Daoy (cell line): ENCODE measurements at places on chromosomes 4 and X. TPM values are rescaled to one million over a fixed set of nuclear protein-coding genes. Genes with fewer than 3 reads are reported as not detected.
A peak's percentile ranks its signal among the peaks of the same experiment; 100 is the strongest.

DNA sequence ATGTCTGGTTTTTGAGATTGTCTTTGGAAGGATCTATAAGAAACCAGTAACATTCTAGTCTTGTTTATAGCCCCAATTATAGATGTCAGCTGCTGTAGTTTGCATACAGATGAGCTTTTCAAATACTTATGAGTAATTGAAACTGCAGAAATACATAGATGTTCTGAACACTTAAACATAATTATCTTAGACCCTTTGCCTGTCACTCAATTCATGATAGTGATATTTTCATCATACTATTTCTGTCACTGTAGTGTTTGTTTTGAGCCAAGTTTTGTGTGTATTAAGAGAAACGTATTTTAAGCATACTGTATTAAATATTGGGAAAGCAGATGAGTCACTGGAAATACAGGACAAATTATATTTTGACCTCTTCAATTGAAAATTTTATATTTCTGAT is 69.8 kb upstream of the SMARCA5 start:
- DNase-seq, result no peak

DNA sequence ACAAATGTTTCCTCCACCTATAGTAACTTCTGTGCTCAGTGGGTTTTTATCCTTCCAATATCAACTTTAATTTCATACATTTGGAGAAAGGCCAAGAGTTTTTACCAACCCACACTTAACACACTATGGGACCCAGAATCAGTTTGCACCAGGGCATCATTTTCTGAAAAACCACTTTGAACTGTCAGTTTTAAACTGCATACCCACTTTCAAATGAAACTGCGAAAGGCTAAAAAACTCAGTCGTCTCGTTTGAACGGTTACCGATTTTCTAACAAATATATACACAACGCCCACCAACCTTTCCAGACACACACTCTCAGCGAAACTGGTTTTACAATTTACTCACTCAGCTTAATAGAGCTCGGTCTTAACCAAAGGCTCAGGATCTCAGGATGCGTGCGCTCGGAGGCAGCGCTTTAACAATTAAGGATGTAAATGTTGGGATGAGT is 376 bp downstream of the ABCG2 start:
- DNase-seq, result peak; percentile 54

DNA sequence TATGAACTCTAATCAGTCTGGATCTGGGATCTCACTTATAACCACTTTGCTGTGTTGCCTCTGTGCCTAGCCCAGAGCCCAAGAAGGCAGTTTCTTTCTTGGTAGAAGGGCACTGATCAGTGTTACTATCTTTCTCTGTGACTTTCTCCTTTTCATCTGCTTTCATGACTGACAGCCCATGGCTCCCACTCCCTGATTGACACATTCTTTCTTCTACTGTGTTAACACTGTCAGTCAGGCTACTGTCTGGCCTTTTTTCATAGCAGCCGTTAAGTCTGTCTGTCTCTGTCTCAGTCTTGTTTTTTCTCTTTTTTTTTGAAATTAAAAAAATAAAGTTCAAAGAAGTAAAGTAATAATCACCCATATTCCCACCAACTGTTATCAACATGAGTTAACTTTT is 210.6 kb downstream of the GPC3 start:
- no peak for DNase-seq

- DNase-seq, result no peak
Measured at GRCh38 chr4:122503214-122503613, 46.7 kb upstream of the IL2 start.

- no peak for DNase-seq
Measured at GRCh38 chrX:24870143-24870542, 145.6 kb downstream of the ARX start.

GRCh38 chrX:103461156-103461555 is 58.1 kb downstream of the RAB40A start:
- no peak for DNase-seq

DNA sequence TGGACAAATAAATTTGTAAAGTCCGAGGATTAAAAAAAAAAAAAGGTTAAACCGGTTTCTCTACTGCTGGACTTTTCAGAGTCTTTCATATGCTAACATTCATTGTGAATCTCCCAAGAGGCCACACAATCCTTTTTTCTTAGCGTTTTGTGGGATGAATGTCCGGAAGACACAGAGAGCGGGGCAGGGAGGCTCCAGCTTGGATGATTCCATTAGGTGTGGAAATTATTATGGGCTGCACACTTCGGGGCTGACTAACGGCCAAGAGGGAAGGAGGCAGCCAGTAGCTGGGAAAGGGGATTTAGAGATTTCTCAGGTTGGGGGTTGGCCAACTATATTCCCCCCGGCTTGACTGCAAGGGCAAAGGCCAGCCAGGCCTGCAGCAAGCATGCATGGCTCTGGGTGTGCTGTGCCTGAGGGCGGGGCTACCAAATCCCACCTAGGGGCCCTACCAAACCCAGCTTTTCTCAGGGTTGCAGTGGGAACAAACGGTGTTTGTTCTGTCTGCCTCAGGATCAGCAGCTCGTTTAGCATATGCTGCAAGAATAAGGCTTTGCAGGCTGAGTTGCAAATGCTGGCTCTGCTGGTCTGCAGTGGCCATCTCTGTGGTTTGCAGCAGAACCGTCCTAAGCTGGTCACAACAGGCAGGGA is 28.6 kb downstream of the NYX start:
- no peak for DNase-seq

DNA sequence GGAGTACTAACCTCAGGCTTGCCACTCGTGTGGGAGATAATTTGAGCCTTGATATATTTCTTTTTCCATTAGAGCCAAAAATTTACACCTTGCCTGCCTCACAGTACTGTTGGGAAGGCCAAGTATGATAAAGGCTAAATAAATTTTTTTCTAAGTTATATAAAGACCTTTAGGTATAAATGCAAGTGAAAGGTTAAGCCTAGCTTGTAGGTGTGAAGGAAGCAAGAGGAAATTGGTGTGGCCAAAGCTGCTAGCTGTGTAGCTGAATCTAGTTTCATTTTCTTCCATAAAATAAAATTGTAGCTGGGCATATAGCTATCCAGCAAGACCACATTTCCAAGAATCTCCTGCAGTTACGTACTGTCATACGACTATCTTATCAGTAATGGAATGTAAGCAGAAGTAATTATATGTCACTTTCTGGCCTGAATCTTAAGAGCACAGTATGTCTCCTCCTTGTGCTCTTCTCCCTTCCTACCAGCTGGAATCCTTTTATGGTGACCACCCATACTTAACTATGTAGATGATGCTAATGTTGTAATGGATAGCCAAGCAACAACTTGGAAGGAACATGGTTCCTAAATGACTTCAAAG is 14.3 kb upstream of the GABRE start:
- DNase-seq, result no peak

GRCh38 chrX:10173331-10173900 is 16.6 kb downstream of the CLCN4 start:
- peak; percentile 87 for DNase-seq

Gene NHS
- total RNA-seq, result 1.1 and 1.3 TPM in 2 replicates

Gene YIPF7
- total RNA-seq, result not detected in 2 replicates

Gene GPM6B
- total RNA-seq, result 0.51 and 0.68 TPM in 2 replicates
